Fibroblast of gingiva (primary cell): ENCODE measurements at places on chromosomes 11 and 22.

DNA sequence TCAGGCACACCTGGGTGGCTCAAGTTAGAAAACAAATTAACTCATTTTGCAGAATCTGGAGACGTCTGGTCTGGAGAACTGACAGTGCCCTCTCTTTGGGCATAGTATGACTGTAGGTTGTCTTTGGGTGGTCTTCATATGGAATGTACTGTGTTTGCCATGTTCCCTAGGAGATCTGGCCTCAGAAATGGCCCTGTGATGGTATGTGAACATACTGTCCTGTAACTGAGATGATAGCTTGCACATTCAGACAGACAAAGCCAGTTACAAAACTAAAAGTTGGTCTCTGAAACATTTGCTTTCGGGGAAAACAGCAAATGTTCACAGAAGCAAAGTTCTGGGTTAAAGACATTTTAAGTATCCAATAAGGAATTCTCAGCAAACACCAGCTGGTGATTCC, 29.7 kb downstream of the CD44 start:
- peak; percentile 66 for DNase-seq

DNA sequence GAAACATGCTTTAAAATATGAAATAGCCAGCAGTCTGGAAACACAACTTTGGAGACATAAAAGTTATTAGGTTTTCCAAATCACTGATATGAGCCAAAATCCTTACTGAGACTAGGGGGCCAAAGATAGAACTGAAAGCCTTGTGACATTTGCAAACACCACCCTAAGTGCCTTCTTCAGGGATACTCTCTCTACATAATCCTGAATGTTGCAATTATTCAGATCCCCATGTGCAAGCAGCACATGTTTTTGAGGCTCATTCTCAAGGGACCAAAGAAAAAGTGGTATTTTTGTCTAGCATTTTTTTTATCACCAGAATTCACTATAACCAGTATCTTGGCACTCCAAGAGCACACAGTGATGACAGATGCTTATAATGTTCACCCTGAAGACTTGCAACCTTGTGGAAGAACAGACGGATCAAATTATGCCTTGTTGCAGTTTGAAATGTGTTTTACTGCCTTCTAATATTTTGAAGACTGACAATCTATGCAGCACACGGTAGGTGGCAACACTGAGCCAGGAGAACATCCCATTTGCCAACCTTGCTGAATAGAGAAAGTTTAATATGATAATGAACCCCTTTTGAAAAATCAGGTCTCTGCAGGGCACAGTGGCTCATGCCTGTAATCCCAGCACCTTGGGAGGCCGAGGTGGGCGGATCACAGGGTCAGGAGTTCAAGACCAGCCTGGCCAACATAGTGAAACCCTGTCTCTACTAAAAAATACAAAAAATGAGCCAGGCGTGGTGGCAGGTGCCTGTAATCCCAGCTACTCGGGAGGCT, 78.5 kb downstream of the PLEKHA7 start:
- peak; percentile 45 for DNase-seq

GRCh38 chr11:20873054-20873453, 203.7 kb downstream of the NELL1 start:
- no peak for DNase-seq

DNA sequence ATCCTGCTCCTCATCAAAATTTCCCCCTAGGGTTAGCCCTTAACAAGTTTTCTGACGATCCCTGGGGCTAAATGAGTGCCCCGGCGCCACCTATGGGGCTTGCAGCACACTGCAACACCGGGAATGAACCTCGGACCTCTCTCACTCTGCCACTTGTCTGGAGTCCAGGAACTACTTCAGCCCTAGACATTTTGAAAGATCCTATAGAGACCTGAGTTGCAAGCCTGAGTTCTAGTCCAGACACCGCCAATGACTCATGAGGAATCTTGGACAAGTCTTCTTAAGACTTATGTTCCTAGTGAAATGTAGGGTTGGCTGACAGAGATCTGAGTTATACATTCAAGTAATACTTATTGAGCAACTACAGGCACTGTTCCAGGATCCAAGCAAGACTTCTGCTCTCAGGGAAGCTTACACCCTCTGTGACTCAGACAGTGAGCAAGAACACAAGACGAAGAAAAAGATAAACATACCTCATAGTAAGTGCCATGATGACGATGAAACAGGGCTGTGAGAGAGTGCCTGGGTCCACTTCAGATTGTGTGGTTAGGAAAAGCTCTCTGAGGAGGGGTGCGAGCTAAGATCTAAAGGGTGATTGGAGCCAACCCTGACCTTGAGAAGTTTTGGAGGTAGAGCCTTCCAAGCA, 10.2 kb upstream of the STK33 start:
- peak; percentile 100 for DNase-seq

GRCh38 chr11:125317416-125317815, 152.9 kb downstream of the PKNOX2 start:
- no peak for DNase-seq

DNA sequence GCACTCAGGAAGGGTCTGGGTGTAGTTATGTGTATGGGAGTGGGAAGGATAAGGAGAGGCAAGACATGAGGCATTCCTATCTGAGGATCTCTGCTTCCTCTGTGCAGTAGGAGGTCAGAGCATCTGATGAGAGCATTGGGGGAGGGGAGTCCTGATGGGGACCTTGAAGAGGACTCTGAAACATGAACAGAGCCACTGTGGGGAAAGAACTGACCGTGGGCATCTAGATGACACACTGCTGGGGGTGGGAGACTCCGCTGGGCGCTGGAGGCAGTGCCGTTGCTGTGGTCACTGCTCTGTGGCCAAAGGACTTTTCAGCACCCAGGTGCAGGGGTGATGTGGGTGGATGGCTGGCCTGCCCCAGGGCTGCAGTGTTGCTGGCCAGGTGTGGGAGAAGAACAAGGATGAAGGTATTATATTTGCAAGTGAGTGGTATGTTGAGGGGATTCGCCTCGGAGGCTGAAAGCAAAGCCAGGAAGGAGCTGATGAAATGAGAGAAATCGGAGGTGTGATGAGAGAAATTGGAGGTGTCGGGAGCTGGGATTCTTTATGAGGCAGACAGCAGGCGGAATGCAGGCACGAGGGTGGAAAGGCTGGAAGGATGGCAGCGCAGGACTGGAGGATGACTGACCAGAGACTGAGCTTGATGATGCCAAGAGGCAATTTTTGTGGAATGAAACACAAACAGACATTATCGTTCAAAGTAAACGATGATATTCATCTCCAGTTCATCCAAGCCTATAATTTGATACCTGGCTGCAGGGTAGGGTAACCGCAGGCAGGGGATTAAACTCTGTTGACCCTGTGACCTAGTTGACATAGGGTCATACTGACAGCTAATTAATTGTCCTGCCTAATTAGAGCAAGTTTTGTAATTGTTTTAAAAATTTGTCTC, 19.4 kb upstream of the TMPRSS4 start:
- DNase-seq = no peak

GRCh38 chr22:38271927-38272372, 860 bp downstream of the TMEM184B start:
- no peak for DNase-seq
